ENCODE measurements at places on chromosomes 1 and 21.

DNA sequence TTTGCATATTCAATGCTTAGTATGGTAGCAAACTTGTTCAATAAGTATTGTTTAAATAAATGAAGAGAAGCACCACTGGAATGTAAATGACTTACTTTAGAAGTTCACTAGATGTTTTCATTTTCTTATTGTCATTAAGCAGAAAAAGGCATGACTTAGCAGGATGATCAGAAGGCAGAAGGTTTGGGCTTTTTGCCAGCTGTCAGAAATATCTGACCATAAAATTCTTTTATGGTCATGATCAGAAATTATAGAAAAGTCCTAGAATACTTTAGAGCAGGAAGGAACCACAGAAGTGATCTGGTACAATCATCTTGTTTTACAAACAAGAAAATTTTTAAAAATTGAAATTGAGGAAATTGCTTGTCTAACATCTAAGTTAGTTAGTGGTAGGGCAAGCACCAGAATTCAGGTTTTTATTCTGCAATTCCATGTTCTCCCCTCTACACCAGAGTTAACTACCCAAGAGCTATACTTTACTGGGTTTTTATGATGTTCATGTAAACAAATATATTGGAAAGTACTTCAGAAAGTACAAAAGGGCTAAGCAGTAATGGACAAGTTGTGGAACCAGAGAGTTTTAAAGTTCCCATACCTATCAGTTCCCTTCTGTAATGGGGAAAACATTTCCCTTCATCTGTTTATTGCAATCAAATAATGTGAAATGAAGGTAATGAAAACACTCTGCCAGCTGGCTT, 10.1 kb downstream of the FMO5 start:
- DNase-seq, result no peak

- no peak for DNase-seq
These were observed 6.0 kb downstream of the CYB561D1 start for GRCh38 chr1:109499661-109500536.

DNA sequence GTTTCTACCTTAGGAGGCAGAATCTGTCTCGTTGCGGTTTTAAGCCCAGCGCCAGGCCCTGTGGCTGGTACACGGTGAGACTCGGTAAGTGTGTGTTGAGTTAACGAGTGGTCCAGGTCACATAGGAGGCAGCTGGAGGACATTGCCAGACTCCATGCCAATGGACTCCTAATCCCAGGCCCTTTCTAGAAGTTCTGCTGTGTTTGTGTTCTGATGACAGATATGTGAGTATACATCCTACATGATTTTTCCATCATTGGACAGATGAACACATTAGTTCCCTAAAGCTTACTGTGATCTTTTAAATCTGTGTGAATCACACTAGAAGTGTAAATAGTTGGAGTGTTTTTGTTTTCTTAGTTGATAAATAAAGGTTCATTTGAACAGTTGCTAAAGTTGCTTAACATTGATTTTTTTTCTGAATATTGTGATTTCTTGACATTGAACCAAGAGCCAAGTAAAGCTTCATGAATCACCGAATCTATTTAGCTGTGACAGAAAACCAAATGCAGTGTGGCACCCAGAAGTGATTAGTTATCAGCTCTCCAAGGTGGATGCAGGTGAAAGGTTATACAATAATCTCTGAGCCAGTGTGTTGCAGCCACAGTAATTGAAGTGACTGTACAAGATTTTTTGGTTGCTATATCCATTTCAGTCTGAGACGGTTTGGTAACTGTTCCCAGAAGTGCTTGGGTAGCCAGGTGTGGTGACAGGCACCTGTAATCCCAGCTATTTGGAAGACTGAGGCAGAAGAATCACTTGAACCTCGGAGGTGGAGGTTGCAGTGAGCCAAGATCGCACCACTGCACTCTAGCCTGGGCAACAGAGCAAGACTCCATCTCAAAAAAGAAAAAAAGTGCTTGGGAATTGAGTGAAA, 46.3 kb downstream of the DOP1B start:
- DNase-seq, result no peak

DNA sequence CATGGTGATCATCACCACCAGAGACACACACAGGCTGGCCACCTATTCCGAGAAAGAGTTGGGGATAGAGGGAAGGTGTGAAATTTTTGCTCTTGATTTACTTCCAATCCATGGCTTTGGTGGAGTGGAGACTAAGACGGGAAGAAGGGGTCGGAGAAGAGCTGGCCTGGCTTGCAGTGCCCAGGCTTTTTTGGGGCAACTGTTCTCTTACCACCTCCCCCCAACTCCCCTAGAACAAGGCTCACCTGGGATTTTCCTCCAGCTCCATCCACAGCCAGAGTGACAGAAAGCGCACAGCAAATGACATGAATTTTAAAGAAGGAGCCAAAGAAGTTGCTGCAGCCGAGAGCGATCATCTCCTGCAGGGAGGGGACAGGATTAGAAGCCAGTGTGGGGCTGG, 16.0 kb downstream of the SLC26A9 start:
- no peak for DNase-seq

All from urinary bladder (tissue), 4 donors.